ENCODE measurements at places on chromosomes 12 and 14. TPM values are rescaled to one million over a fixed set of nuclear protein-coding genes. Genes with fewer than 3 reads are reported as not detected.

The CARMIL3 gene
- 0.05 TPM for total RNA-seq

The KLRG1 gene
- 1.1 TPM for total RNA-seq

The KRT81 gene
- total RNA-seq: not detected

The ADGRD1 gene
- 0.05 TPM for total RNA-seq

The ZNF891 gene
- total RNA-seq: 0.89 TPM

The TSPAN31 gene
- total RNA-seq: 80.5 TPM

The SPTB gene
- total RNA-seq: 0.05 TPM

The GLRX5 gene
- 34.7 TPM for total RNA-seq

The SIX1 gene
- 0.05 TPM for total RNA-seq

The TBX3 gene
- total RNA-seq: 42.5 TPM

The BIN2 gene
- not detected for total RNA-seq
